ENCODE measurements at places on chromosomes 1 and 21. TPM values are rescaled to one million over a fixed set of nuclear protein-coding genes. Genes with fewer than 3 reads are reported as not detected.

The KCNJ9 gene
- total RNA-seq: not detected

The LRIG2 gene
- 22.3 TPM for total RNA-seq

The TAL1 gene
- 14.0 TPM for total RNA-seq

The FOXO6 gene
- total RNA-seq: not detected

The SPATA1 gene
- total RNA-seq: 2.6 TPM

Data from spleen (tissue), 13 donors.